Stimulated activated naive CD4-positive, alpha-beta T cell (primary cell): ENCODE measurements at places on chromosomes 7 and 10.

- DNase-seq = no peak
Observed at GRCh38 chr10:65950075-65950474, 975.8 kb upstream of the LRRTM3 start.

DNA sequence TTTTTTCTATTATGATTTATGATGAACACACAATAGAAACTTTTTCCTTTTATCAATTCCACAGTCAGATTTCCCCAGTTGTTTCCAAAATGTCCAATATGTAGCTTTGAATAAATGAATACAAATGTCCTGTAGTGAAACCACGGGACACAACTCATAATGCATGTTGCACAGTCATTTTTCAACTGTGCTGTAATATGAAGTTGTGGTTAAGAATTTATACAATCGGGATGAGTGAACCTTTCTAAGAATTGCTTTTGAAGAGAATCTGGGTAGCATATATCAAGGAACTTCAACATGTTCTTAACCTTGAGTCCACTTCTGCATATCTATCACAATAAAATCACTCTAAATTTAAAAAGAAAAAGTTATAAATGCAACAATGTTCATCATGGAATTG is 14.6 kb upstream of the ST7 start:
- no peak for DNase-seq

DNA sequence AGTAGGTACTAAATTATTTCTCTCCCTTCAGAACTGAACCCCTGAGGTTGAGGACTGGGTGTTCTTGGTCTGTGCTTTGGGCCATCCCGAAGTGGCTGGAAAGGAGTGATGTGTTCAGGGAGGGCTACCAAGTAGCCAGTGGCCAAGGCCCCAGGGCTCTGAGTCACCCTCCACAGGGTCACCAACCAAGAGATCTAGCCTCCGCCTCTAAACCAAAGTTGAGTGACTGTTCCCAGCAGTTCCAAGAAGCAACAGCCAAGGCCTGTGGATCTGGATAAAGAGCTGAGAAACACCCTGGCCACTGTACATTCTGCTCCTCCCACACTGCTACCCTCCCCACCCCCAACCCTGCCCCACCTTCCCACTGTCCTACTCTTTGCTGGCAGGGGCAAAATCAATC is 35.5 kb upstream of the KCNMA1 start:
- no peak for DNase-seq

DNA sequence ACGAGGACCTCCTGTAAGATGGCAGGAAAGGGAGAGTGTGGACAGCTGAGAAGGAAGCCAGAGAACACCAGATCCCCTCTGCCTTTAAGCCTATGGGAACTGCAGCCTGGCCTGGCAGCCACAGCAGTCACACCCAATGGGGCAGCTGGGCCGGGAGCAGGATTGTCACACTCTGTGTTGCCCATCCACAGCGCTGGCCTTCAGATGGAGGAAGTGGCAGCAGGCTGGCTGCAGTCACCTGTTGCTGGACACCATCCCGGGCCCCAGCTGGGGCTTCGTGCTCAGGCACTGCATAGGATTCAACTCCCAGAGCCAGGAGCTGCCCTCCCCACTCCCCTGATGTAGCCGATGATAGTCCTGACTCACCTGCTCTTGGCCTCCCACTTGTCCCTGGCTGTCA is 114.4 kb downstream of the COL13A1 start:
- DNase-seq = no peak

- DNase-seq = no peak
Observed at GRCh38 chr7:20408467-20408826, 77.7 kb downstream of the ITGB8 start.

DNA sequence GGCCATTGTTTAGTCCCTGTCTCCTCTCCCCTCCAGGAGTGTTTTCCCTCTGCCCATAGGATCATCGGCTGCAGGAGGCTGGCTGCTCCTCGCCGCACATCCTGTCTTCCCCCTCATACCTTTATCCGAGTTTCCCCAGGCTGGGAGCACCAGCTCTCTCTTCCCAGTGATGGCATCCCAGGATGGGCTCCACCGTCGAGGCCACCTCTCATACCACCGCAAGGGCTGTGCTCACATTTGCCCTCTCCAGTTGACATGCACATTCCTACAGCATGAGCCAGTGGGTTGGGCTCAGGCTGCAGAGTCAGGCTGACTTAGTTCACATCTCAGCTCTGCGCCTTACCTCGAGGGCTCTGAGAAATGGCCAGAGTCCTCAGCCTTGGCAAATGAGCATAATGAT is 12.1 kb downstream of the HKDC1 start:
- no peak for DNase-seq

GRCh38 chr10:22657566-22658225 is 56.7 kb downstream of the PIP4K2A start:
- no peak for DNase-seq

- DNase-seq = no peak
Observed at GRCh38 chr7:131471250-131472004, 85.0 kb downstream of the PODXL start.

DNA sequence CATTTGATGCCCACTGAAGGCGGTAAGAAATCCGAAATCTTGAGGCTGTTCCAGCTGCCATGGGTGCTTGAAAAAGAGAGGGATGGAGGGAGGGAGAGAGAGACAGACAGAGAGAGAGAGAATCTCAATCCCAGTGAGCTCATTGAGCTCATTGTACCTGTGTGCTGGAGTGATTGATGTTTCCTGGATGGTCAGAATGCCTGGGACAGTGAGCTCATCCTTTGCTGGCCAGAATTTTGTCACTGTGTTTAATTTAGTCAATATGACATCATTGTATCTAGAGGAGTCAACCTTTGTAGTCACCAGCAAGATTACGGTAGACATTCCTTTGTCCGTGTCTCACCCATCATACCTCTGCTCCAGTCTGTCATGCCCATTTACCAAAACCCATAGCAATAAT is 625.4 kb upstream of the POM121L12 start:
- DNase-seq = no peak

- DNase-seq = no peak
Observed at GRCh38 chr7:7970237-7970530, 1.6 kb downstream of the GLCCI1 start.

DNA sequence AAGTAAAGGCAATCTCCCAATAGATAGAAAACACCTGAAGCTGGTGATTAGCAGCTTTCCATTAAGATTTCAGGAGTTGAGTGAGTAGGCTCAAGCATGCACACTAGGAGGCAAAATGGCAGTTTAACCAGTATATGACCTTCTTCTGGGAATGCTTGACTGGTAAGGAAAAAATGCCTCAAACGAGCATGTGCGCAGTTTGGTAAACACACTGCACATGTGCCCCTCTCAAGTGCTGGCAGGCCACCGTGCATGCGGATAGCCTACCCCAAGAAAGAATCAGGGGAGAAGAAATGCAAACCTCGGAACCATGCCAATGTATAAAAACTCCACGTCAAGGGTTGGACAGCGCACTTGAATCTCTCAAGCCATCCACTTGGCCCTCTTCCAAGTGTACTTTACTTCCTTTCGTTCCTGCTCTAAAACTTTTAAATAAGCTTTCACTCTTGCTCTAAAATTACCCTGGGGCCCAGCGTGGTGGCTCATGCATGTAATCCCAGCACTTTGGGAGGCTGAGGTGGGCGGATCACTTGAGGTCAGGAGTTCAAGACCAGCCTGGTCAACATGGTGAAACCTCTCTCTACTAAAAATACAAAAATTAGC is 98.8 kb upstream of the CDK1 start:
- DNase-seq = no peak

DNA sequence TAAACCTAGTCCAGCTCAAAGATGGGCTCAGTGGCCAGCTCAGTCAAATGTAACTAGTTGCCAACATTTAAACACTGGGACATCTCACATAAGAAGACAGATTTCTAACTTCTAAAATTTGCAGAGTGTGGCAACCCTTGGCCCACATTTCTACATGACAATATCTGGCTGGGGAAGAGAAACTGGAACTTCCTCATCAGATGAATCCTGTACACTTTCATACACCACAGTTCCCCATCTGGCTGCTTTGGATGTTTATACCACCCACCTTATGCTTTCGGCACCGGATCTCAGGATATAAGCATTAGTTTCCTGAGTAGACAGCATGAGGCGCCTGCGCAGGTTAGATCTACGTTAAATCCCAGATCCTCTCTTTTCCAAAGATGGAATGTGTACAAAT is 199.3 kb downstream of the PRKG1 start:
- no peak for DNase-seq

GRCh38 chr10:59020502-59020901 is 155.9 kb upstream of the PHYHIPL start:
- DNase-seq = no peak
